ENCODE measurements at places on chromosomes 6 and 20.
A peak's percentile ranks its signal among the peaks of the same experiment; 100 is the strongest.

- DNase-seq: no peak
These were observed 27.5 kb downstream of the LAMA5 start for GRCh38 chr20:62339647-62340062.

GRCh38 chr20:33793011-33793931, 17.9 kb upstream of the CHMP4B start:
- DNase-seq: no peak

- no peak for DNase-seq
These were observed 20.9 kb upstream of the SMOC2 start for GRCh38 chr6:168420084-168420483.

- peak; percentile 21 for DNase-seq
These were observed 1.2 kb downstream of the DCBLD1 start for GRCh38 chr6:117483645-117484016.

- no peak for DNase-seq
These were observed 173.7 kb downstream of the GRM1 start for GRCh38 chr6:146202570-146202969.

GRCh38 chr20:46357030-46357514, 48.8 kb upstream of the CDH22 start:
- no peak for DNase-seq

DNA sequence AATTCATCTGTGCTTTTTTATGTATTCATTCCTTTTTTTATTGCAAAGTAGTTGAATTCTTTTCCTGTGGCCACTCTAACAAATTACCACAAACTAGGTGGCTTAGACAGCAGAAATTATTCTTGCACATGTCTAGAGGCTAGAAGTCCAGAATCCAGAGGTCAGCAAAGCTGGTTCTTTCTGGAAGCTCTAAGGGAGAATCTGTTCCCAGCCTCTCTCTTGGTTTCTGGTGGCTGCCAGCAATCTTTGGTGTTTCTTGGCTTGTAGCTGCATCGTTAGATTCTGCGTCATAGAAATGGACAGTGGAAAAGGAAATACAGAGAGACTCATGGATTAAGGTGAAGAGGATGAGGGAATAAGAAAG, 39.3 kb downstream of the GSTA2 start:
- no peak for DNase-seq

- DNase-seq: peak; percentile 15
These were observed 60.7 kb downstream of the EZR start for GRCh38 chr6:158758451-158758860.

- DNase-seq: no peak
These were observed 115.3 kb downstream of the RTN4IP1 start for GRCh38 chr6:106513808-106514582.

DNA sequence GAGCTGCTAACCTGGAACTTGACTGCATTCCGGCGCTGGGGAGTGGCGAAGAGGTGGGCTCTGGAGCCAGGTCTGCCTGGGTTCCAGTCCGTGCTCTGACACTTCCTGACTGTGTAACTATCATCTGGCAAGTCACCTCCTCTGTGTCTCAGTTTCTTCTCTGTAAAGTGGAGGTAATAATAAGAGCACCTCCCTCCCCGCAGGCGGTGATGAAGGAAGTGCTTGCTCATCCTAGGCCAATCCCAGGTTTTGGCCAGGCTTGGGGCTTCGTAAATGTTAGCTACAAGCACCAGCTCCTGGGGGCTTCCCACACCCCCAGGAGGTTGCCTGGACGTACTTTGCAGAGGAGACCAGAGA, 32.8 kb downstream of the SNAI1 start:
- DNase-seq: no peak

GRCh38 chr6:156125844-156126243, 651.3 kb upstream of the ARID1B start:
- no peak for DNase-seq

- no peak for DNase-seq
These were observed 80.6 kb downstream of the OTOR start for GRCh38 chr20:16828666-16829305.

- peak; percentile 69 for DNase-seq
These were observed 61.3 kb downstream of the TRERF1 start for GRCh38 chr6:42390228-42390934.

- no peak for DNase-seq
These were observed 18.2 kb upstream of the IL22RA2 start for GRCh38 chr6:137191670-137192069.

- no peak for DNase-seq
These were observed 71.2 kb downstream of the KIAA0319 start for GRCh38 chr6:24574809-24575208.

DNA sequence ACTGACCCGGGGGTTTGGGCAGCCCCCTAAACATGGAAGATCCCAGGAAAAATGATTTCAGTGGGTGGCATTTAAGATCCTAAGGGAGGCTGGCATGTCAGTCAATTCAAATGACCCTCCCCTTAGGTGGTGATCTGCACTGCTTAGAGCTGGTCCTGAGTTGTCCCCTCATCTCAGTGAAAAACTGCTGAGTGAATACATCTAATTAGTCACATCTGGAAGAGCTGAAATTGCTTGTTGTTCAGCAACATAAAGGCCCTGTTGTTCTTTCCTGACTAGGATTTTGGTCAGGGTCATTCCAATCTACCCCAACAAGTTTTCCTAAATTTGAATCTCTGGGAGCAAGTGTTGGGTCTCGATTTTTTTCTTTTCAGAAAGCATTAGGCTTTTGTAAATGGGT, 126.4 kb downstream of the LCA5 start:
- no peak for DNase-seq

DNA sequence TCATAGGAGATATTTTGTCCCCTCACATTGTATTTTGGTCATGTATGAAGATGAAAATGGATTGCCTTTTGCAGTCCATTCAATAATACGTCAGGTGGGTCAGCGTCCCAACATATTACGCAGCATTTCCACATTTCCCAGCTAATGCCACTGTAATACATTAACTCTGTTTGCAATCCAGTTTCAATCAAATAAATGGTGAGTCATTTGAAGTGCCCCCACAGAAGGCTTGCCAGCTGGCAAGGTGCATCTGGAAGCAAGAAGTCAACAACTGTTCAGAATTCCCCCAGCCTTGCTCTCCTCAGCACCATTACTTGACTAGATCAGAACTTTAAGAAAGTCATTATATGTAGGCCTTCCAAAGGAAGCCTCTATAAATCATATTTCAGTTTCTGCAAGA, 50.4 kb downstream of the PHACTR1 start:
- no peak for DNase-seq

Data from CD4-positive, alpha-beta T cell treated with Interleukin-12 subunit alpha and Interleukin-12 subunit beta, for 1 hour (primary cell).